Dorsolateral prefrontal cortex (tissue), 122 donors: ENCODE measurements at places on chromosomes 12 and 14.

- DNase-seq, result no peak
Measured at GRCh38 chr12:79988368-79988767, 53.5 kb upstream of the PPP1R12A start.

GRCh38 chr14:65251213-65251612 is 148.9 kb upstream of the MAX start:
- no peak for DNase-seq

- DNase-seq, result no peak
Measured at GRCh38 chr12:26434299-26435068, 239.1 kb downstream of the SSPN start.

GRCh38 chr14:89628521-89628920 is 211.5 kb upstream of the FOXN3 start:
- DNase-seq, result no peak

DNA sequence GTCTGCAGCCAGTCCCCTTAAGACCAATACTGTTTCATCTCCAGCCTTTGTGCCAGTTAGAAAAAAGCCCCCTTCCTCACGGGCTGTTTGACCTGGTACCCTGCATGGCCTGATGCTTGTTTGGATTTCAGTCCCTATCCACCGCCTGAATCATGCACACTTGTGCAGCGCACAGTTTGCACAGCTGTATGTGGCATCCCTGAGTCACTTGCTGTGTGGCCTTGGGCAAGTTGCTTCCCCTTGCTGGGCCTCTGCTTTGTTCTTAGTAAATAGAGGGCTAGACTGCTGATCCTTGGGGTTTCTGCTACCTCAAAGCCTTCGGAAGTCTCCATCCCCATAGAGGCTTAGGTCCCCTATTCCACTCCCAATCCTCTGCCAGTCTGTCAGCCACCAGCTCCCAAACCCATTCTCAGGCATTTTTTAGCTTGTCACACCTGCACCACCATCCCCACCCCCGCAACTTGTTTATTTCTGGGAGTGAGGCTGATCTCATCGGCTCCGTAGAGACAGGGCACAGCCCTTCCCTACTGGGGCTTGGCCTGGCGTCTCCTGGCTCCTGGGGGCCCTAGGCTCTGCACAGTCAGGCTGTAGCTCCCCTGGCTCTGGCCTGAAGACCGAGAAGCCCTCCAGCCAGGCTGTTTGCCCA is 8.8 kb downstream of the KRT80 start:
- no peak for DNase-seq

- DNase-seq, result no peak
Measured at GRCh38 chr14:66601932-66602578, 94.1 kb downstream of the GPHN start.

- DNase-seq, result no peak
Measured at GRCh38 chr14:93104961-93105360, 10.8 kb downstream of the ITPK1 start.

- DNase-seq, result peak; percentile 19
Measured at GRCh38 chr12:5442251-5443006, 10.5 kb downstream of the NTF3 start.

DNA sequence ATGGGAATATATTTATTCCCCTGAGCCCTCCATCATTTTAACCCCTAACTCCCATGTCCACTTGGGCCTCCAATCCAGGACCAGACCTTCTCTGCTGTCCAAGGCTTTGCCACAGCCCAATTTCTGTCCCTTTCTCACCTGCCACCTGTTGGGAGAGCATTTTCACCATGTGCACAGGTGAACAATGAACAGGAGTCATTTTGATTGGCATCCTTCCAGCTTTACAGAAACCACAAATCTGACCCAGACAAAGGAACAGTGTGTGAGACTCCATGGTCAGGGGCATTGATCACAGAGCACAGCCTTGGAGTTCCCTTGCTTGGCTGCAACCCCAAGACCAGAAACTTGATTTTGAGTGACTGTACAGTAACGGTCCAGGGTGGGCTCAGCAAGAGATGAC is 91.9 kb downstream of the CRACR2A start:
- no peak for DNase-seq

DNA sequence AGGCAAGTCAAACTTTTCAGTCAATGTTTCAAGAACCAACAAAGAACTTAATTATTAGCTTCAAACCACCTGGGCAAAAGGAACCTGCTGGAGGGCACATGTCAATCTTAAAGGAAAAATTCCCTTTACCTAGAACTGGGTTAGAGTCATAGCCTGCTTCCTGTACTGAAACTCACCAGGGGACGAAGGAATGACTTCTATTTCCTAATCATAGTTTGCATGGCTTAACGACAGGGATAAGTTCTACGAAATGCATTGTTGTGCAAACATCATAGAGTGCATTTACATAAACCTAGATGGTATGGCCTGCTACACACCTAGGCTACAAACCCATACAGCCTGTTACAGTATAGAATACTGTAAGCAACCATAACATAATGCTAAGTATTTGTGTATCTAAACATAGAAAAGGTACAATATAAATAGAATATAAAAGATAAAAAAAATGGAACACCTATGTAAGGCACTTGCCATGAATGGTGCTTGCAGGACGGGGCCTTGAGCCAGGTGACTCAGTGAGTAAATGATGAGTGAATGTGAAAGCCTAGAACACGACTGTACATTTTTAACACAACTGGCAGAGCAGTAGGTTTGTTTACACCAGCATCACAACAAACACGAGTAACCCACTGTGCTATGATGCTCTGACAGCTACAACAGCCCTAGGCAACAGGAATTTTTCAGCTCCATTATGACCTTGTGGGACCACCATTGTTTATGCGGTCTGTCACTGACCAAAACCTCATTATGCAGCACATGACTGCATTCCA is 234.9 kb upstream of the CAND1 start:
- no peak for DNase-seq
